Stimulated activated CD8-positive, alpha-beta memory T cell treated with anti-CD3 and anti-CD28 coated beads, Interleukin-4, amount 100 ng/mL, for 1 hour (primary cell): ENCODE measurements at places on chromosomes 2 and 18.
A peak's percentile ranks its signal among the peaks of the same experiment; 100 is the strongest.

- DNase-seq, result no peak
Measured at GRCh38 chr2:10217489-10218435, 84.9 kb upstream of the HPCAL1 start.

DNA sequence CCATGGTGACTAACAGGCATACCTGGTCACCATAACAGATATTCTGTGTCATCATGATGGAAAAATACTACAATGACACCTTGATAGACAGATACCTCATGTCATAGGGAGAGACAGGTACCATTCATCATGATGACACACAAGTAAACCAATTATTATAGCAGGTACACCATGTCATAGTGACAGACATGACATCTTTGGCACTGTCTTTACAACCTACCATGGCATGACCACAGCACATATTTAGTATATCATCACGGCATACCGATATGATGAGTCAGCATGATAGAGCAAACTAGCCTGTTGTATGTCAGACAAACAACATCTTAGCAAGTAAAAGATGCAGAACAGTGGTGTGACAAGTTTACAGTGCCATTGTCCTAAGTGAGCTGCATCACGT is 101.3 kb upstream of the KLHL29 start:
- DNase-seq, result no peak

DNA sequence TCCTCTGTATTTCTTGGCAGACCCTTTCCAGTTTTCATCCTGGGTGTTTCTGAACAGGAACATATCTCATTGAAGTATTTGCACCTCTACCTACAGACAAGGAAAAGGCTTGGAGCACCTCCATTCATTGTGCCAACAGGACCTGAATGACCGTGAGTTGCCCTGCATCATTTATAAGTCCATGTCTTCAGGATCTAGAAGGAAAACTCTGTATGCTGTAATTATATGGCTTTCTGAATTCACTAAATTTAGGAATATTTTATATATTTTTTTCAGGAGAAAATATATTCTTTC is 402.3 kb upstream of the SLC14A2 start:
- DNase-seq, result no peak

GRCh38 chr2:62597323-62597722 is 91.3 kb upstream of the TMEM17 start:
- DNase-seq, result no peak

GRCh38 chr2:24682304-24682703 is 110.9 kb downstream of the PTRHD1 start:
- no peak for DNase-seq

DNA sequence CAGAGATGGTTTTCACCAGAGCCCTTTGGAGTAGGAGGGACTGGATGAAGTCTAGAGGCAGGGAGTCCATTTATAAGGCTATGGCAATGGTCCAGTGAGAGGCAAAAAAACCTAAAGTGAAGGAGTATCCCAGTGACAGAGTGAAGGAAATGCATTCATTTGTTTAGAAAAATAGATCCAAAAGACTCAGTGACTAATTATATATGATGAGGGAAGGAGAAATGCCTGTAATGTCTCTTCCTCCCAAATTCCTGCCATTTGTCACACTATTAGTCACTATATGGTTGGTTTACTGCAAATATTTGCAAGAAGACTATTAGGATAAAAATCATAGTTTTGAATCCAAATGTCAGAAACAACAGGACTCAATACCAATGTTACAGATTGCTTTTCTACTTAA is 104.2 kb downstream of the ZNF521 start:
- no peak for DNase-seq

DNA sequence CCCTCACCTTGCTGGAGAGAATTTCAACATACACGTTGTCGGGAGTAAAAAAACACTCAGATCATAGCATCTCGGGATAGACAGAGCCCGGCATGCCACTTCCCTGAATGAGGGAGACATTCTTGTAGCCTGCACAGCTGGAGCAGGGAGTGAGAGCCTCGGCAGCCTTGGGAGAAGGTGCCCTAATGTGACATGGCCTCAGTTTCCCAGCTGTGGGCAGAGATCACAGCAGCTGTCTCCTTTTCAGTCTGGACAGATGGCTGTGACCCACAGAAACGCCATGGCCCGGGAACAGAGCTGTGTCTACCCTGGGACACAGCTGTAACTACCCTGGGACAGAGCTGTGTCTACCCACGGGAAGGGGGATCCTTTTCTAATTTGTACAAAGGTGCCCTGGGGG is 55.9 kb downstream of the HS1BP3 start:
- DNase-seq, result no peak

DNA sequence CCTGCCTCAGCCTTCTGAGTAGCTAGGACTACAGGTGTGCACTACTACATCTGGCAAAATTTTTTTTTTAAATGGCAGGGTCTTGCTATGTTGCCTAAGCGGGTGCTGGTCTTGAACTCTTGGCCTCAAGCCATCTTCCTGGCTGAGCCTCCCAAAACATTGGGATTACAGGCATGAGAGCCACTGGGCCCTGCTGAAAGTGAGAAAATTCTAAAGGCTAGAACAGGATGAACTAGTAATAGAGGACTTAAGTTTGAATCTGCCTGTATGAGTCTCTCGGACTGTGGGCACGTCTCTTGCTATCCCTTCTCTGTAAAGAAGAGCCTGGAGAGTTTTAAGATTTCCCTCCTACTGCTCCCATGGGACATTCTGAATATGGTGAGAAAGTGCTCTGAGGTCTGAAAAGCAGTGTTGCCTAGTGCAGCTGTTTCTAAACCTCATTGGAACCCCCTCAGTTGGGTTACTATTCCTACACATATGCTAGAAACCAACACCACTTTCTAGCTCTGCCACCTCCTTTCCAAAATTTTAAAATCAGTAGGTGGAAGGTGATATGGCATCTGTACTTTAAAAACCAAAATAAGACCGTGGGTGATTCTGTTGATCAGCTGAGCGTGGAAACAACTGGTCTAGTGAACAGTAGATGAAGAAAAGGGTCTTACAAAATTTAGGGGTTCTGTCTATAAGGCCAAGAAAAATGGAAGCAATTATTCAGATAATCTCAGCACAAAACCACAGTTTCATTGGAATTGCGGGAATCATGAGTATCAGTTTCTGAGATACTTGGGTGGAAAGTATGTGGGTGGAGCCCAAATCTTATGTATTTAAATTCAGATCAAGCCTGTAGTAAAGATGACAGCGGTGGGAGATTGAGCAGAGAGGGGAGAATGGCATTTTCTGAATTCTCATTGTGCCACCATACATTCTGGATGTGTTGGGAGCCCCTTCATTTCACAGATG is 259.8 kb upstream of the CXCR4 start:
- no peak for DNase-seq

GRCh38 chr2:221513232-221513631 is 58.9 kb downstream of the EPHA4 start:
- no peak for DNase-seq

- no peak for DNase-seq
Measured at GRCh38 chr2:99422599-99422998, 67.2 kb downstream of the REV1 start.

GRCh38 chr2:38856165-38856564 is 19.6 kb downstream of the DHX57 start:
- no peak for DNase-seq

- peak; percentile 47 for DNase-seq
Measured at GRCh38 chr2:135820003-135820618, 16.9 kb downstream of the LCT start.

DNA sequence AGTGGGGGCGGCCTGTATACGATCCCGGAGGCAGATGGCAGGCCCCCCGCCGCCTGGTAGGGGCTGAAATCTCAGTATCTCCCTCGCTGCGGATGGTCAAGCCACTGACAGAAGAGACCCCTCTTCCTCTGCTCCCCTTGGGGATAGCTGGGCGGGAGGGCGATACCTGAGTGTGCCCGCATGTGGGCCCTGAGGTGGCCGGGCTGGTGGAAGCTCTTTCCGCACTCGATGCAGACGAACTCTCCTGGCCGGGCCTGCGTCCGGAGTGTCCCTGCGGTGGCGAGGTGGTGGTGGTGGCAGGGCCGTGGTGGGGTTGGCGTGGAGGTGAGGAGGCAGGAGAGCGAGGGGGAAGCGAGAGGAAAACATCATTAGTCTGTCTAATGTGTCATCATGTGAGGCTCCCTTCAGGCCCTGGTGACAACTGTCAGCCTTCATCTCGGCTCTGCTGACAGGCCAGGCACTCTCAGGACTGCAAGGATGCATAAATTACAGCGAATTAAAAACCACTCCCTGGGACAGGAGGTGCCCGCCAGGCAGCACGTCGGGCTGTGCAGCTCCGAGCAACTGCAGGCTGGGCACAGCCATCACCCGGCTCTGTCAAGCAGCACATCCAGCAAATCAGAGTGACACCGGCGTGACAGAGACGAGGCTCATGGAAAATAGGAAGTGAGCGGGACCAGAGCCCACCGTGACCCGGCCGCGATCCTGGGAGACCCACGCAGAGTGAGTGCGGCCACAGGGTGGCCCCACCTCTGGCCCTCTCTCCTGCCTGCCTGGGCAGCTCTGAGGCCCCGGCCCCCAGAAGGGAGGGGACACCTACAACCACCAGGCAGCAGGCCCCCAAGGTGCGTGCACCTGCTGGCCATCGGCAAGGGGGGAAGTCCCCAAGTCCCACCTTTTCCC is 123.5 kb downstream of the ZNF516 start:
- no peak for DNase-seq

GRCh38 chr2:175853616-175853890 is 148.5 kb downstream of the LNPK start:
- no peak for DNase-seq

DNA sequence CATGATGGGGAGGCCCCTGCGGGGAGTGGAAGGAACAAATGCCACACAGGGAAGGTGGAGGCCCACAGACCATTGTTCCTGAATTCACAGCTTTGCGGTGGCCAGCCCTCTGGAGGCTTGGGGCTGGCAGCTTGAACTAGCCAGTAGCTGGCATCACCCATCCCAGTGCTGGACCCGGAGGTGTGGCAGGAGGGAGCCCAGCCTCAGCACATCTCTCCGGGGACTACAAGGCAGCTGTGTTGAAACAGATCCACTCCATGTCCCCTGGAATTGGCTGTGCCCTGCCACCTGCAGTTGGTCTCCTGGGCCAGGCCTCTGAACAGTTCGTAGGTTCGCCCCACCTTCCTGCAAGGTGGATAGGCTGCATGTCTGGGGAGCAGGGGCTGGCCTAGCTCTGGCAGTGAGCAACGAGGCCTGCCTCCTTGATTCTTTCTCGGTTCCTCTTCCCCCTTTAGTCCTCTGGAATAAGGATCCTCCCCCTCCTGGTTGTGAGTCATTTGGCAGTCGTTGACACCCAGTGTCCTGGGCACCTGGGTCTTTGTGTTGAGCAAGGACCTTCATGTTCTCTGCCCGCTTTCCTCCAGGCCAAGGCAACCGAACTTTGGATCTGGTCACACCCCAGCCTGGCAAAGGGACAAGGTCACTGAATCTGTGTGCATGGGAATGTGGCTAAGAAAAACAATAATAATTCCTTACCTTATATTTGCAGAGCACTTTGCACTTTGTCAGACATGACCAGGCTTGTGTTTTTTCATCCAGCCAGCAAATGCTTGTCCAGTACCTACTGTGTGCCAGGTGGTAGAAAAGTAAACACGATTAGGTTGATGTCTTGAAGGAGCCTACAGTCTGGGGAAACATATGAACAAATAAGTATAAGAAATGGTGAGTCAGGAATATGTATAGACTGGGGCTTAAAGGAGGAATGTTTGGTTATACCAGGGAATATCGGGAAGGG is 55.0 kb upstream of the MCFD2 start:
- DNase-seq, result no peak

DNA sequence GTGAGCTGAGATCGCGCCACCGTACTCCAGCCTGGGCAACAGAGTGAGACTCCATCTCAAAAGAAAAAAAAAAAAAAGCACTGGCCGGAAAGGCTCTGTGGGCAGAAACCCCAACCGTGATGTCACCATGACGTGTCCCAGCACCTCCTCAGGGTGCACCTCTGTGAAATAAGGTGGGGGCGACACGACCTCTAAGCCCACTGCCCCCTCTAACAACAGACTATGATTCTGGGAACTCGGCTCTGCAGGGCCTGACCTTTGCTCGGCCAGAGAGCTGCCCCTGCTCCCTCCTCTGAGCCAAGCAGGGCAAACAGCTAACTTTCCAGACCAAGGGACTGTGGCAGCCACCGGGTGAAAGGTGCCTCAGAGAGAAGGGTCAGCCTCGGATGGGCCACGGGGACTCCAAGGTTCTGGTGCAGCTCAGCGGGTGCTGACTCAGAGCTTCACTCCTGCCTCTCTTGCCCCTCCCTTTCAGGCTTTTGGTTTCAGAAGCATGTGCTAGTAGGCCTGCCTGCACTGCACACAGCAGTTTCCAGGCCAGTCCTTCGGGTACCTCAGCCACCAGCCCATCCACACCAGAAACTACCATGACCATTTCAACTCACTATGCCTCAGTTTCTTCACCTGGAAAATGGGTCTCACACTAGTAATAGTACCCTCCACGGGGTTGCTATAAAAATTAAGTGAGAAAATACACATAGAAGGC is 8.0 kb downstream of the TMBIM1 start:
- peak; percentile 33 for DNase-seq

DNA sequence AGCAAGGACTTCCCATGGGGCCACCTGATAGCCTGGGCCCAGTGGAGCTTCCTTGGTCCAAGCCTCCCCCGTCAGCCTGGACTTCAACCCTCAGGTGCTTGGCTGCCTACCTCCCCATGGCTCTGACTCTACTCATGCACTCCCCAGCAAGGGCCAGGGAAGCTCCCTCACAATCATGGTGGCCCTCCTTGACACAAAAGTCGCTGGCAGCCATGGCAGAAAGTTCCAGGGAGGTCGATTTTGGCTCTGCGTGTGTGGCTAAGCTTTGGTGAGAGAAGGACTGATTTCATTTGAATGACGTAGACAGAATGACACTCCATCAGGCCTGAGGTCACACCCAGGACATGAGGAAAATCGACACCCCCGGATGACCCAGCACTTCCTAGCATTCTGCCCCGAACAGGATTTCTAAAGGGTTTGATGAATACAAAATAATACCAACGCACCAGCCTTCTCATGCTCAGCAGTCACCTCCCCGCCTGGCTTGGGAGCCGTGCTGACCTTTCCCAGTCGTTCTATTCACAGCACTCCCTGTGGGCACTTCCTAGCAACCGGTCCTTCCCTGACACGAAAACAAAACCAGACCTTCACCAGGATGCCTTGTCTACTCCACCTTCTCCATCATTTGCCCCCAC is 52.7 kb downstream of the LBH start:
- no peak for DNase-seq

DNA sequence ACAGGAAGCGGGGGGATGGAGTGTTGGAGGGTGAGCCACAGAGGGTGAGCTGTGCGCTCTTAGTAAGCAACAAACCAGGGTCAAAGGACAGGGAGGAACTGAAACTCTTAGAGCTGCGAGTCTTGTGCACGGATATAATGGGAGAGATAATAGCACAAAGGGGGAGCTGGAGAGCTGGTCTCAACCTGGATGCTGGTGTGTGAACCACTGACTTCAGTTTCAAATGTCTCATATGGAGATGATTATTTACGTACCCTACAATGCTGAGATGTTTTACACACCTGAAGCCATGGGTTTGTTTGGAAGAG is 35.9 kb downstream of the PTGR3 start:
- DNase-seq, result no peak

- DNase-seq, result no peak
Measured at GRCh38 chr2:110834134-110834827, 101.9 kb downstream of the ACOXL start.
